ENCODE measurements at places on chromosomes 7 and 10.

DNA sequence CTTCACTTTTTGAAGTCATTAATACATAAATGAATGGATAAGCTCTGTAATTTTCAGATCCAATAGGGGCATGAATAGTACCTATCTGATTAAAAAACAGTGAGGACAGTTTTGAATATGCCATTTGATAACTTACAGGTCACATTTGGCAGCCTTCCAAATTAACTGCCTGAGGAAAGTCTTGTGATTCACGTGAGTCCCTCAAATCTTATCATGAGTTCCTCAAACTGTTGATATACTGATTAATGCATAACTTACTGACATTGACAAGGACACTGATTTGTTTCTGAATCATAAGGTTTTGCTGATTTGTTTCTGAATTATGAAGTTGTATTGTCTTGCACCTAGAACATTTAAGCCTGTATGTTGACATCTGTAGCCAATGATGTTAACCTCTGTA lies 55.1 kb downstream of the ANKMY2 start:
- no peak for DNase-seq

GRCh38 chr10:124713679-124714255 lies 30.4 kb downstream of the FAM53B start:
- no peak for DNase-seq

GRCh38 chr10:16965344-16965616 lies 148.1 kb upstream of the RSU1 start:
- DNase-seq: no peak

DNA sequence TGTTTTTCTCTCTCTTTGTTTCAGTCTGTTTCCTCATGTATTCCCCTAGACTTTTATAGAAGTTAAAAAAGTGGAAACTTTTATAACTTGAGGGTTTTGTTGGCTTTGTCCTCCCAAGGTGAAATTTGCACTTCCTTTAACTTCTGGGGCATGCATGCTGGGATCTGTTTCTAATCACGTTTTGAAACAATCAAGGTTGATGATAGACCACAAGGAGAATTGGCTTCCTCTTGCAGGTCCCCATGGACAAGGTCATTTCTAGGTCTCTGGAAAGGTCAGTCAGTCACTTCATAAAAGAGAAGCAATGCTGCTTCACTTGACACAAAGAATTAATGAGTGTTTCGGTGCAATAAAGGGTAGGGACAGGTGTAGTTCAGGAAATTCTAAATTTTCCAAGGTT lies 811.8 kb upstream of the CELF2 start:
- no peak for DNase-seq

GRCh38 chr10:102738692-102739121 lies 5.0 kb upstream of the WBP1L start:
- no peak for DNase-seq

- DNase-seq: no peak
Observed at GRCh38 chr10:6766131-6766801, 186.2 kb upstream of the PRKCQ start.

DNA sequence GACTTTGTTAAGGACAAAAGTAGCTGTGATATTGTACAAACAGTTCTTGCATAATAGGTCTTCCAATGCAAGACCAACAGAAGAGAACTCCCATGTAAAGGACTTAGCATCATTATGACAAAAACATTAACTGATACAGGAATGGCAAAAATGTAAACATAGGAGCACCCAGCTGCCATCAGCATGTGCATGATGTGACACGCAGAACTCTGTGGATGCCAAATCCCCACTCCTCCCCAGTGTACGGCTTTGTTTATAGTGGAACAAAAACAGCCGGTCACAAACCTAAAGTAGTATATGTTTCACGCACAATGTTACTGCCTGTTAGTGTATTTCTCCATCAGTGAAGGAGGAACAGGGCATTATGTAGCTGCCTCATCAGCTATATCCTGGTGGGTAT lies 316.0 kb upstream of the AOAH start:
- no peak for DNase-seq

GRCh38 chr7:106203473-106203872 lies 81.3 kb downstream of the NAMPT start:
- DNase-seq: no peak

GRCh38 chr10:122450353-122450990 lies 4.0 kb upstream of the ARMS2 start:
- no peak for DNase-seq

- no peak for DNase-seq
Observed at GRCh38 chr10:50540069-50540825, 83.5 kb downstream of the SGMS1 start.

GRCh38 chr7:132520591-132521280 lies 55.5 kb downstream of the PLXNA4 start:
- DNase-seq: no peak

GRCh38 chr7:142338633-142339501 lies 81.0 kb upstream of the PRSS58 start:
- DNase-seq: no peak

- no peak for DNase-seq
Observed at GRCh38 chr7:96118449-96119001, 203.4 kb downstream of the SLC25A13 start.

GRCh38 chr10:78354101-78354500 lies 320.4 kb downstream of the RPS24 start:
- DNase-seq: no peak

- DNase-seq: no peak
Observed at GRCh38 chr7:77338260-77338659, 77.9 kb downstream of the GSAP start.

GRCh38 chr10:86711513-86712316 lies 43.4 kb downstream of the LDB3 start:
- DNase-seq: peak; percentile 66

DNA sequence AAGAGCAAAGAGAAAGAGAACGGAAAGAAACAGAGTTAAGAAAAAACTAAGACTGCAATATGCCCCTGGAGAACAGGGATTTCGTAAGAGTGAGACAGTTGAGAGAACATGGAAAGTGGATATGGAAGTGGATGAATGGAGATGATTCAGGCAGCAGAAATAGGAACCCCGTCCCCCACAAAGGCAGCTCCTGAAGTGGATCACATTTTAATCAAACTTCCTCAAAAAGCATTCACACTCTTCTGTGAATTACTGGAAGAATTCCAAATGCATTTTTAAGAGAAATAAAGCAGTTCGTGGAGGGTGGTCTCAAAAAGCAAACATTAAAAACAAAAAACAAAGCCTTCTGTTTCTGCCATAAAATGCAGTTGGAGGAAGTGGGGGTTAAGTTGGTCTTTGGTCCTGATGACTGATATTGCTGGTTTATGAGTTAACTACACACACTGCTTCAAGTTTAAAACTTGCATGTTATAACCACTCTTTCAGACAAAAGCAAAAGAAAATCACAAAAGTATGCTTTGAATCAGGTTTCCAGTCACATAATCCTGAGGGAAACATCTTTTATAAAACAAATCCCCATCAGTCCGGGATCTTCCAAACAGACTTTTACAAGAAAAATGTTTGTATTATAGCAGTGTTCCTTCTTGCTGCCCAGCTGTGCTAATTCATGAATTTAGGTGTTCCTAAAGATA lies 214.3 kb downstream of the FANK1 start:
- no peak for DNase-seq

- DNase-seq: no peak
Observed at GRCh38 chr7:28800150-28800549, 158.0 kb downstream of the TRIL start.

DNA sequence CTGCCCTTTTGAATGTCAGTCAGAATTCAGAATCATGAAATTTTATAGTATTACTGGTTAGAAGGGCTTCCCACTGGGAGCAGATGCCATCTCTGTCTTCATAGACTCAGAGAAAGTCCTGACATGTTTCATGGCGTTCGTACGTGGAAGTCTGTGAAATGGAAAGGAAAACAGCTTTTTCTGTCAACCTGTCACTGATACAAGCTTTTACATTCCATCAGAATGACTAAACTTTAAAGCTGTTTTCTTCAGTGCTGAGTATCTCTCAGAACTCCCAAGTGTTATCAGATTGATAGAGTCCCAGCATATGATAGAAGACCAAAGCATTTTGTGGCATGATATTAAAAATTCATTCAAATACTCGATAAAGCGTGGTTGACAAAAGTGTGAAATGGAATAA lies 726.7 kb upstream of the GALNT17 start:
- no peak for DNase-seq

DNA sequence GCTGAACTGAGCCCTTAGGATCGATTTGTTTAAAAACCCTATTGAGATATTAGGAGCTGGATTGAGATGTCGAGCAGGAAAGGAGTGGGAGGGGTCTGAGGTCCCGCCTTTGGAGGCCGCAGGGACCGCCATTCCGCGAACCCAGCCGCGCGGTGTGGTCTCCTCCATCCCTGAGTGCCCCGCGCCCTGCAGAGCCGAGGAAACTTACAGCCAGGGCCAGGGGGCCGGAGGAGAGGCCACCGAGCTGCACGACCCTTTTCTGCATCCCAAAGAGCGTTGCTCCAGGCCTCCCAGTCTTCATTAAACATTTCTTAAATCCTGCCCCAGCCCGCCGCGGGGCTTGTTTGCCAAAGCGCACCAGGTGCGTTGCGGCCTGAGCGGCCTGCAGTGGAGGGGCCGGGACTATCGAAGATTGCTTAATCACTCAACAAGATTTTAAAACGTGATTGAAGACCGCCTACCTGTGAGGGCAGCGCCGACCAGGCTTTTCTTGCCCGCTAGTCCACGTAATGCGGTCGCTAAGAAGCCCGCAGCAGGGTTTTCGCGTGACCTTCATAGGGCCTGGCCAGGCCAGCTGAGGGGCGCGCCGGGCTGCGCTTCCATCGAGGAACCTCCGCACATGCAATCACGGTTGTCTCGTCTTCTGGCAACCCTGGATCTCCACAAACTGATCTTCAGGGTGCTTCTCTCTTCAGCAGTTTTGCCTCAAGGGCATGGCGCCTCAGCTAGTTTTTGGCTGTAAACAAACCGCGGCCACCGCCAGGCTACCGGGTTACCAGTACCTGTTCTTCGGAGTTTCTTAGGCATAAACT lies 2.0 kb upstream of the CTBP2 start:
- DNase-seq: no peak

DNA sequence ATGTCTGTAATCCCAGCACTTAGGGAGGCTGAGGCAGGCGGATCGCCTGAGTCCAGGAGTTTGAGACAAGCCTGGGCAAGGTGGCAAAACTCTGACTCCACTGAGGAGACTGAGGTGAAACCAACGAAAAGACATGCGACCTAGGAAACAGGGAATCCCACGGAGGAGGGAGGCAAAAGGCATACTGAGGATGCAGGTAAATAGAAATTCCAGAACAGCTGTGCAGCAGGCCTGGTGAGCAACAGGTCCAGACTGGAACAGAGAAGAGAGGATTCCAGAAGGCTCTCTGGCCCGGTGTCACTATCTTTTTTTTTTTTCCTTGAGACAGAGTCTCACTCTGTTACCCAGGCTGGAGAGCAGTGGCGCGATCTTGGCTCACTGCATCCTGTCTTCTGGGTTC lies 7.3 kb downstream of the KLRG2 start:
- no peak for DNase-seq

GRCh38 chr10:116311706-116312490 lies 12.3 kb upstream of the CCDC172 start:
- no peak for DNase-seq

GRCh38 chr10:86259901-86260562 lies 106.6 kb downstream of the GRID1 start:
- no peak for DNase-seq

DNA sequence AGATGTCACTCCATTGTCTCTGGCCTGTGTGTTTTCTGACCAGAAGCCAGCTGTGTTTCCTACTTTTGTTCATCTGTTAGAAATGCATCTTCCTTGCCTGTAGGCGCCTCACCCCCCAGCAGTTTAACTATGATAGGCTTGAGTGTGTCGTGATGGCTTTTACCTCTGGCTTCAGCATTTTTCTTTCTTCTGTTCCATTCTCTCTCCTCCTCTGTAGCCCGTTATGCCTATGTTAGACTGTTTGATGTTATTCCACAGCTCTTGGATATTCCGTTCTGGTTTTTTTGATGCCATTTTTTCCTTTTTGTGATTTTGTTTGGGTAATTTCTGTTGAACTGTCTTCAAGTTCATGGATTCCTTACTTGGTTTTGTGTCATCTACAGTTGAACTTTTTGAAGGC lies 17.9 kb downstream of the MMP21 start:
- no peak for DNase-seq

DNA sequence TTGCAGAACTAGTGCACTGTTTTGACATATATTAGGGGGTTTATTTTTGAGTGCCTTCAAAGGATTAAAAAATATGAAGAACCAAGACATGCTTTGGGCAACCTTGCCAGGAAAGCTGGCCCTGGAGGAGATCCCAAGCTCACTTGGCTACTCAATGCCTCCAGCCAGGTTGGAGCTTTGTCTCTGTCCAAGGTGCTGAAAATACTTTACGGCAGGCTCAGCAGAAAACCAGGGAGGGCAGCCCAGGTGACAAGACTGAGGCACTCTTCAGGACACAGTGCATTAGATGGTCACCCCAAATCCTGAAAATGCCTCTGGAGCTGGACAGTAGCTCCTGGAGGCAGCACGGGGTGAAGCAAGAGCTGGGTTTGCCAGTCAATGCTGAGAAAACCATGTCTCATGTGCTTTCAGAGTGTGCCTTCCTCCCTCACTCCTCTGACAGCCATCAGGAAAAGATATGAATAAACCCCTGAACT lies 5.8 kb upstream of the KCNH2 start:
- no peak for DNase-seq

GRCh38 chr10:59258890-59259289 lies 82.4 kb downstream of the PHYHIPL start:
- no peak for DNase-seq

DNA sequence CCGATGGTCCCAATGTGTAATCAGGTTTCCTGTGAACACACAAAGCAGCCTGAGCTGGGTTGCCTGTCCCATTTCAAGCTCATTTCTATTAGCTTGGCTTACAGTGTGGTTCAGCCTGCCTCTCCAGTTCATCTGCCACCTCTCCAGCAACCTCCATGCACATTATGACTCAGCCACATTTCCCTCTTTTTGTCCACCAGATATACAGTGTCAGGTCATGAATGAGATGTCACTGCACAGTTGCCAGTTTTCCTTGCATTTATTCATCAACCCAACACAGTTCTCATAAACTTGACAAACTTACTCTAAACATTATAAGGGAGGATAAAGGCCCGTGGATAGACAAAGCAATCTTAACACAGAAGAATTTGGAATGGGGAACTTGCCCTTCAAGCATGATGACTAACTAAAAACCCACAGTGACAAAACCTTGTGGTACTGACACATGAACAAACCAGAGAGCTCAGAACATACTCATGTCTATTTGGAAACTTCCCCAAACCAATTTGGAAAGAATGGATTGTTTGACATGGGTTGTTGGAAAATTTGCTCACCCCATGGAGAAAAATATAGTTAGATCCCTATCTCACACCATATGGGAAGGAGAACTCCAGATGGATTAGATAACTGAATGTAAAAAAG lies 2.5 kb upstream of the CFAP58 start:
- DNase-seq: no peak

GRCh38 chr10:48506147-48506917 lies 98.5 kb downstream of the ARHGAP22 start:
- DNase-seq: peak; percentile 22

GRCh38 chr7:110759069-110759468 lies 331.9 kb upstream of the LRRN3 start:
- DNase-seq: no peak

- no peak for DNase-seq
Observed at GRCh38 chr10:26543567-26544306, 105.6 kb downstream of the APBB1IP start.

Data from HTR-8/SVneo (cell line).